ENCODE measurements at places on chromosomes 3 and 15.
A peak's percentile ranks its signal among the peaks of the same experiment; 100 is the strongest.

DNA sequence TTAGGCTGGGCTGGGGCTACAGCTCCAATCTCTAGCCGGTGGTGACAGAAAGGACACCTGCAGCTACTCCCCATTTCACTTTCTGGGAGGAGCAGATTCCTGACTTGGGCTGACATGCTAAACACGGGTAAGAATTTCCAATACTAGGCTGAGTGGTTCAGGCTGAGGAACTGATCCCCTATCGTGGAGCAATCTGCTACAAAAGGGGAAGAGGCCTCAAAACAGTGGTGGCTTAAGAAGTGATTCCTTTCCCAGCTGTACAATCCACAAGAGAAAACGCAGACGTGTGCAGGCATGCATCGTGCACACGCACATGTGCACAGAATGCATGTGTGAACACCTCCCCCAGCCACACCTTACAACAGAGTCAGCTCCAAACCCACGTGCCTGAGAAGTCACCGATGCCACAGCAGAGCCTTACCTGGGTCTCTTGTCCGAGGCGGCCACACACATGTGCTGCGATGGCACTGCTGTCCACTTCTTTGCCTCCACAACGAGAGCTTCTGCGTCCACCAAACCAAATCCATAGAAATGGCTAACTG is 86.7 kb upstream of the SNRPA1 start:
- no peak for DNase-seq

DNA sequence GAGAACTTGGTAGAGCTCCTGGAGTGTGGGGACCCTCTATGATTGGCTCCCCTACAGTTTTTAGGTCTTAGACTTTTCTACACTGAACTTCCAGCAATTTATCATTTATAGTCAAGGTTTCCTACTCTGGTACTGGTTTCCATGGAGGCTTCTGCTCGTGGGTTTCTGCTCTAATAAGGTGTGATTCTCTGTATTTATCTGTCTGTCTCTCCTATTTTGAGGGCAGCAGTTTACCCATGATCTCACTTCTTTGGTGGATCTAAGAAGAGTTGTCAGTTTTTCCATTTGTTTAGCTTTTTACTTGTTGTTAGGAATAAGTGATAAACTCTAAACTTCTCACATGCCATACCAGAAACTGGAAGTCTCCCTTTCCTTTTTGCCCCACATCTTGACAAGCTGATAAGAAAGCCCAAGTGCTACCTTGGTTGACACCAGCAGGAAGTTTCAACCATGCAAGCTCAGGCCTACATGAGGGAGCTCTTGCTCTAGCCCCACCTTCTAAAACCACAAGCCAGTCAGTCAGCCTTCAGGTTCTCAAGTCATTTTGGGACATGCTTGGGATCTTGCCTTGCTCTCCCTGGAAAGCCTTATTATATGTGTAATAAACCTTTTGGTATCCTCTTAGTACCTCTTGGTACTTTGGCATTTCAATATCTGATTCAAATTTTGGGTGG is 10.0 kb downstream of the TIMMDC1 start:
- no peak for DNase-seq

DNA sequence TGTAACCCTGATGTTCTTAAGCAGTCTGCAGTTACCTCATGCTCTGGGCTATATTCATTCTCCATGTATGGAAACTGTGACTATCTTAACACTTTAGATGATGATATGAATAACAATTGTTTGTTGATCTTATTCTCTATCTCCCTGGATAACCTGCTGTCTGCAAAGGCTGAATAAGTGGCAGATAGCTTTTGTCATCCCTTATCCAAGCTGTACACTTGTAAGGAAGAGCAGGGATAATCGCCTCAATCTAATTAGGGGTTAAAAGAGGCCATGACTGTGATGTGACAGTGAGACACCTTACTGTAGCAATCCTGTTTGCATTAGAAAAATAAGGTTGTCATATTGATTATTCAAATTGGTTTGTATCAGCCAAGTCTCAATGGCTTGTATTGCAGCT is 123.9 kb downstream of the RSRC1 start:
- no peak for DNase-seq

- peak; percentile 47 for DNase-seq
These were observed 6.7 kb downstream of the SLC51A start for GRCh38 chr3:196222876-196223595.

GRCh38 chr3:64342940-64343688 is 117.8 kb upstream of the PRICKLE2 start:
- no peak for DNase-seq

DNA sequence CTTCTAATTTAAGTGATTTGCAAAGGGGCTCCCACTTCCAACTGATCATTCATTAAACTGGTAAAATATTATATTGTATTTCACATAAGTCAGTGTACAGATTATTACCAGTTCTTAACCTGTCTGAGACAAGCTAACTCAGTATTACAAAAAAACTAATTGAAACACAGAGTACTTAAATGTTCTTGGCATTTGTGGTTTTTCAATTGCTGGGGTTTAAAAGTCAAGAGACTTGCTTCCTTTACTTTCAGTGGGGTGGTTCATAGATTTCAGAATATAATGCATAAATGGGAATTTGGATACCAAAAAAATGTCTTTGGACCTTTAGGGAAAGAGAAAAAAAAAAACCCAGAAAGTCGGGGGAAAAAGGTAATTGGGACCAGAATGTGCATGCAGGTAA is 85.0 kb downstream of the ATP10A start:
- DNase-seq = no peak

DNA sequence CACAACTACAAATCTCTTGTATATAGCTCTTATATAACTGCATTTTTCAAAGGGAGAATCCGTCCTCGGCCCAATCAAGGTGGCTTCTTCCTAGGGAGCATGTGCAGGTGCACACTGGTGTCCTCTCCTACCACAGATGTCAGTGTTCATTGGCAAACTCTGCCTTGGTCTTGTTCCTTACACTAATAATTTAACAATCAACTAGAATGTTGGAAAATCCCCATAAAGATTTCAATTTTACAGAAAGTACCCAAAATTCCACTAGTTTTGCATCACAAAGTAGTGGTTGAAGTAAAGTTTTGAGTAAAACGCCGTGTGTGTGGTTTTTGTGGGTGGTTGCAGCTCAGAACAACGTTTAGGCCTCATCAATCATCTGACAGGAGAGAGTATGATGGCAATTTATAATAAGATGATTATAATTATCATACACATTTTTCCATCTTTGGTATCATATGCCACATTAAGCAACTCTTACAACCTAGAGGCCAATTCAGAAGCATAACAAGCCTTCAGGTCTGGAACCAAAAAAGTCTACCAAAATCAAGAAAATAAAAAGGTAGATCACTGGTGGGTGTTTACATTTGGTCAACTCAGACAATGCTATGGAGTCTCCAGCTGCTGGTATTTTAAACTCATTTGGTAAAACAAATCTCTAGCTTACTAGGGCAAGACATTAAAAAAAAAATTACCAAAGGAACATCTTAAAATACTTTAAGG is 128.9 kb upstream of the BHLHE40 start:
- DNase-seq = no peak

- DNase-seq = peak; percentile 10
These were observed 76.9 kb downstream of the TRIM69 start for GRCh38 chr15:44813231-44813630.

GRCh38 chr3:108103886-108104797 is 13.3 kb upstream of the CD47 start:
- peak; percentile 78 for DNase-seq

- peak; percentile 57 for DNase-seq
These were observed 263.2 kb downstream of the NLGN1 start for GRCh38 chr3:173660645-173661299.

DNA sequence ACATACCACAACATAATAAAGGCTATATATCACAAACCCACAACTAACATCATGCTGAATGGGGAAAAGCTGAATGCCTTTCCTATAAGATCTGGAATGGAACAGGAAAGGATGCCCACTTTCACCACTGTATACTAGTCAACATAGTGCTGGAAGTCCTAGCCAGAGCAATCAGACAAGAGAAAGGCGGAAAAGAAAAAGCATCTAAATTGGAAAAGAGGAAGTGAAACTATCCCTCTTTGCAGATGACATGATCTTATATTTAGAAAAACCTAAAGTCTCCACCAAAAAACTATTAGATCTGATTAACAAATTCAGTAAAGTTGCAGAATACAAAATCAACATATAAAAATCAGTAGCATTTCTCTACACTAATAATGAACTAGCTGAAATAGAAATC is 14.6 kb upstream of the PIK3CA start:
- no peak for DNase-seq

DNA sequence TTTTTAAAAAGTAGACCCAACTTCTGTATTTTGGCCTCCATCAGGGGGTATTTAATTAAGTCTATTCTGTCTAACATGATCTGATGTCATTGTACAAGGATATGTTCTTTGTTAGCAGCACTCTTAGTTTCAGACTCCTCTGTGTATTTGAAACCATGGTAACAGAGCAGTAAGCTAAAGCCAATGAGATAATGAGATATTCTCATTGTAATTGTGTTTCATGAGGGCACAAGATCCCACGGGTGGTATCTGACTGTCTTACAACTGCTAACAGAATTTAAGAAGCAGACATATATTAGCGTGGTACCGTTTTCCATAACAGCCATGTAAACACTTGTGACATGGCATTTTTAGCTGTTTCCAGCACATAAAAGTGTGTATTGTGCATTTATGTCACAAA is 251.2 kb upstream of the VEPH1 start:
- no peak for DNase-seq

GRCh38 chr3:191783024-191783423 is 322.1 kb downstream of the PYDC2 start:
- no peak for DNase-seq

DNA sequence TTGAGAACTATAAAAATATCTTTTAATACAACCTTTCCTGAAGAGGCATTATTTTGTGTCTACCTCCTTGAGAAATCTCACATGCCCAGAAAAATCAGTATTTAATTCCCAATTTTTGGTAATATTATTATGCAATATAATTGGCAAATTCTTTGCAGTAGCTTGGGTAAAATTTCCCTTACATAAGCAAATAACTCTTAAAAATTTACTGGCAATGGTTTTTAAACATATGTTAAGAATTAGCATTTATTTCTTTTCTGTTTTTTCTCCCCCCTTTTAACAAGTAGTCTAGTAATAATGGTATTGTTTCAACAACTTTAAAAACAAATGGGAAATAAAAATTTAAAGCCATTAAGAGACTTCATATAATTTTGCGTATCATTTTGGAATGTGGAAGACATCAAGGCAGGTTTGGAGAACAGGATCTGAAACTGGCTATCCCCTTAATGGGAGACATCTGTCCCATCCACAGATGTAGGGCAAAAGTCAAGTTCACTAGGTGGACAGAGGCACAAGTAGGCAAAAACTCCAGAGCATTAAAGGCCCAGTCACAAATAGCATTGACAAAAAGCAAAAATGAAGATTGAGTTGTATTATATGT is 89.6 kb upstream of the AADACL2 start:
- no peak for DNase-seq

DNA sequence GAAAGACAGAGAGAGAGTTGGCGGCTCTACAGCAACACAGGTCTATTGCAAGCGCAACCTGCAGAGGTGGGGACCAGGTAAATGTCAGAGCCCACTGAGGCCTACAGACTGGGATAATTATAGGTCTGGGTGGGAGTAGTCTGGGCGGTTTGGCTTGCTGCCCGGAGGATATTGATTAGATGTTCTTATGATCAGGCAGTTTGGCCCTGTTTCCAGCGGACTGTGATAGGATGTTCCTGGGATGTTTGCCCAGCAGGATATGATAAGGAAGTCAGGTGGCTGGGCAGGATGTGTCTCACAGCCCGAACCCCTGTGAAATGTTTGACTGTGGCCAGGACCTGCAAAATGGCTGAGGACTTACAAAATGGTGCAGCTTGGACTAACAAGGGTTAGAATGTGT is 364.9 kb downstream of the NAALADL2 start:
- DNase-seq = peak; percentile 77

DNA sequence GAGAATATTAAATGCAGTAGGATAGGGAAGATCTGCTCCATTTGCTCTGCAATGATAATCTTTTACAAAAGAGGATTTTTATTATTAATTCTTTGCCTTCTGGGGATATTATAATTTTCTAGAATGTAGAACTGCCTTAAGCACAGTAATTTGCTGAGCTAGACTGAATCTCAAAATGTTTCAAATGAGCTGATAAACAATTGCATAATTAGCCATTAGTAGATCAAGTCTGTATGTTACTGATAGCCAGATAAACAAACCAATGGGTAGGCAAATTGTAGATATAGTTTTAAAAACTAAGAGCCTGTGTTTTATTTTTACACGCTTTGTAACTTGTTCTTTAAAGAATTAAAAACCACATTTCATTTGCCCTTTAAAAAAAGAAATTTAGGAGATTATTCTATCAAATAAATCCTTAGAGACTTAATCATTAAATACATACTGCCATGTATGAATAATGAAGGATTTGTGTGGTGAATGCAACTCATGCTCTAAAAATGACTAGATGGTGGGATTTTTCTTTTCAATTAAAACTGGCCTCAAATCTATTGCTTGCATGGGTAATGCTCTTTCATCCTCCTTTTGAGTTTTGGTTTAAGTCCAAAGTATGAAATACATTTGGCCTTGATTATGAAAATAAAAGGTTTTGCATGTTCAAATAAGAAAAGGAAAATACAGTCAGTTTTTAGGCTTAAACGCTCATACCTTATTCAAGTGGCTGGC is 32.6 kb upstream of the NANOGP8 start:
- no peak for DNase-seq

DNA sequence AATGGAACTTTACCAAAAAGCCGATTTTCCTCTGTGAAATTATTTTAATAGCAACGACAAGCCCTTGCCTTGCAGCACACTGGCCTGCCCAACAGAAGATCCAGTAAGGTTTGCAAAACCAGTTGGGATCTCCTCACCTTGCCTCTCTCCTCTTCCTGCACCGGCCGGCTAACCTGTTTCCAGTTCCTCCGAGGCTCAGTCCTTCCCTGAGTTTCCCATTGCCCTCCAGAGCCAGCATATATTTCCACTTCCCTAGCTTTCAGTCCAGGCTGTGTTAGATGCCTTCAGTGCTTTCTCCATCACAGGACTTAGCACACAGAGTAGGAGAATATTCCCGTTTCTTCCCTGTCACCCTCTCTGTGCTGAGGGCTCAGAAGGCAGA is 60.3 kb downstream of the NOX5 start:
- peak; percentile 8 for DNase-seq

DNA sequence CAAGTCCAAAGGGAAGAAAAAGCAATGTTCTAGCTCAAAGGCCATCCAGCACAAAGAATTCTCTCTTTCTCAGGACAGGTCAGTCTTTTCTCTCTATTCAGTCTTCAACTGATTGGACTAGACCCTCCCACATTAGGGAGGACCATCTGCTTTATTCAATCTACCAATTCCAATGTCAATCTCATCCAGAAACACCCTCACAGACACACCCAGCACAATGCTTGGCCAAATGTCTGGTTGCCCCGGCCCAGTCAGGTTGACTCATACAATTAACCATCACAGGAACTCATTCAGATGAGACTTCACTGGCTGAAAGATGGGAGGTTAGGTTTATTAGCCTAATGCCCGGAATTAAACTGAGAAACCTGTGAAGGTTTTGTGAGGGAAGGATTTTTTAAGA is 32.4 kb downstream of the ACAN start:
- DNase-seq = no peak

DNA sequence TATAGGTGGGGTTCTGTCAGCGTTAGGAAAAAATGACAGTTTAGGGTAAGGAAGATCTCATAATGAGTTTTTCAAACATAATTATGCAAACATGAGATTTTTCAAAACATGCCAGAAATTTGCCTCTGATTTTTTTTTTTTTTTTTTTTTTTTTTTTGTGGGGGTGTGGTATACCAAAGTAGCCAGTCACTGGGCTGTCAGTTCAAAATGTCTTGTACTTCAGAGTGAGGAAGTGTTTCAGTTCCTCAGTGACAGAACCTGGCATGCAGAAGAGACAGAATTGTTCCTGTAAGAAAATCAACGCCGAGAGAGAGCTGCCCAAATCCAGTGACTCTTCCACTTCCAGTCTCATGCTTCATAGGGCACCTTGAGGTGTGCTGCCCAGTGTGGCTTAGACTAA is 9.7 kb downstream of the NCBP2 start:
- DNase-seq = no peak
